ENCODE measurements at places on chromosomes 7 and 10.

- DNase-seq: no peak
Observed at GRCh38 chr7:88746126-88746525, 13.4 kb upstream of the ZNF804B start.

GRCh38 chr7:26349005-26349915, 57.6 kb downstream of the SNX10 start:
- DNase-seq: no peak

- DNase-seq: no peak
Observed at GRCh38 chr10:95536017-95536416, 25.2 kb downstream of the SORBS1 start.

GRCh38 chr10:33065111-33065510, 107.1 kb upstream of the ITGB1 start:
- no peak for DNase-seq

DNA sequence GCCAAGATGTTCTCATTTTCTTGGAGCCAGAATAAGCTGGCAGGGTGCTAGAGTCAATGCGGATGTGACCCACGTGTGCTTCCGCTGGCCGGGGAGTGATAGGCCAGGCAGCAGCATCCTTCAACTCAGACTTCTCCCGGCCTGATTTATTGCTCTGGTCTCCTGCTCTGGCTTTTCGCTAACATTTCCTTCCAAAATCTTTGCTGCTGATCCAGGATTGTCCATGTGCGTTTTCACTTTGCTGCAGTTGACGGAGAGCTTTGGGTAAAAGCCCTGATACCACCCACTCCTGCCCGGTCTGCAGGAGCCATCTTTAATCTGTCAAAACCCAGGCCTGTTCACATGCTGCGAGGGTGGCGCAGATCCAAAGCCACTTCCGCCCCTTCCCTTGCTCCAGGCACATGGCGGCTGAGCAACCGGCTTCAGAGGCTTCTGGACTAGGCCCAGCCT, 106.8 kb downstream of the CYP26A1 start:
- peak; percentile 69 for DNase-seq

DNA sequence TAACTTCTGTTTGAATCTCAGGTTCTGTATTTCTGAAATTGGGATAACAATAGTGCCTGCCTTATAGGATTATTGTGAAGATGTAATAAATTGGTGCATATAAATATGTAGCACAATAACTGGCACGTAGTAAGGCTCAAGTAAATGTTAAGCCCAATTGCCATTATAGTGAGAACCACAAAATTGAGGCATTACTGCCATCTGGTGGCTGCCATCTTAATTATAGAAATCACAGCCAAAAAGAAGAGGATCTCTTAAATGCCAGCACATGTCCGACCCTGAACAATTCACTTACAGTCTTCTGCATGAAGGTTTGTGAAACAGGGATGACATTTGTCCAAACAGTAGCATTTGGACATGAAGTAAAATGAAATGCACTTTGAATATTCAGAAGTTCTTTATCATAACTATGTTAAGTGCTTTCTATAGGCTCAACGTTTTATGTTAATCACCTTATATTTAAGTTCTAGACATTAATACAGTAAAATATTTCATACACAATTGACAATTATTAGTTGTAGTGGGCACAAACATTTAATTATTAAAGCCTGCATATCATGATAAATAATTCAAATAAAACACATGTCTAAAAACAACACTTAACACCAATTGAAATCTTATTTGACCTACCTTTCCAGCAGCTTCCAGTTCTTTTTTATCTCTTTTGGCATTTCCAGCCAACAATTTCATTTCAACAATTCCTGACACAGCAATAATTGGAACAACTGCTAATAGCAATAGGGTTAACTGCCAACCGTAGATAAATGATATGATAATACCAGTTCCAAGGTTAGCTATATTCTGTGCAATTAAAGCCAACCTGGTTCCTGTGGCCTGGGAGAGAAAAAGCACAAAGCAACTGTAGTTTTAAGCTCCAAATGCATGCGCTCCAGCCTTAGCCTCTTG, 58.5 kb downstream of the ABCB4 start:
- DNase-seq: peak; percentile 54

DNA sequence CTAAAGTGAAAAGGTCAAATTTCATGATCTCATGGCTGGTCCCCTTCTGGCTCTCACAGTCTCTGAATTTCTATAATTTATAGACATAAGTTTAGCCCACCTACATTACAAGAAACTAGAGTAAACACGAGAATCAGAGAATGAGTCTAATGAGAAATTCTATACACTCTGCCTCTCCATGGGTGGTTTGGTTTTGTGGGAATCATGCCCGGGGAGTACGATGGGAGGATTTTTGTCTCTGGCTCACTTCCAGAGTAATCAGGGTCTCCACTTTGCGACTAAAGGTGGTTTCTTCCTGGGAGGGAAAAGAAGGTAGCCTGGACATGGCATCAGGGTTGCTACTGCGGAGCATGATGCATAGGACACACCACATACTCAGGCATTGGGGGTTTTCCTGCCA, 69.7 kb downstream of the MRC1 start:
- no peak for DNase-seq

GRCh38 chr7:154631162-154631561, 371.8 kb downstream of the PAXIP1 start:
- DNase-seq: no peak

DNA sequence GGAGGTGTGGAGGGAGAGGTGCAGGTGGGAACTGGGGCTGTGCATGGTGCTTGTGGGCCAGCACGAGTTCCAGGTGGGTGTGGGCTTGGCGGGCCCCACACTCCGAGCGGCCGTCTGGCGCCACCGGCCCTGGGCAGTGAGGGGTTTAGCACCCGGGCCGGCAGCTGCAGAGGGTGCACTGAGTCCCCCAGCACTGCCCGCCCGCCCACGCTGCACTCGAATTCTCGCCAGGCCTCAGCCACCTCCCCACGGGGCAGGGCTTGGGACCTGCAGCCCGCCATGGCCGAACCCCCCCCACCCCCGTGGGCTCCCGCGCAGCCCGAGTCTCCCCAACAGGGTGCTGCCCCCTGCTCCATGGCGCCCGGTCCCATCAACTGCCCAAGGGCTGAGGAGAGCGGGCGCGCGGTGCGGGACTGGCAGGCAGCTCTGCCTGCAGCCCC, 810.2 kb downstream of the PCDH15 start:
- DNase-seq: no peak

GRCh38 chr7:17406738-17407137, 108.3 kb downstream of the AHR start:
- DNase-seq: peak; percentile 15

- DNase-seq: peak; percentile 80
Observed at GRCh38 chr7:30474893-30475292, 3.7 kb downstream of the NOD1 start.

- DNase-seq: no peak
Observed at GRCh38 chr10:63129888-63130287, 3.2 kb upstream of the NRBF2 start.

GRCh38 chr7:4115941-4116610, 566.0 kb upstream of the FOXK1 start:
- no peak for DNase-seq

DNA sequence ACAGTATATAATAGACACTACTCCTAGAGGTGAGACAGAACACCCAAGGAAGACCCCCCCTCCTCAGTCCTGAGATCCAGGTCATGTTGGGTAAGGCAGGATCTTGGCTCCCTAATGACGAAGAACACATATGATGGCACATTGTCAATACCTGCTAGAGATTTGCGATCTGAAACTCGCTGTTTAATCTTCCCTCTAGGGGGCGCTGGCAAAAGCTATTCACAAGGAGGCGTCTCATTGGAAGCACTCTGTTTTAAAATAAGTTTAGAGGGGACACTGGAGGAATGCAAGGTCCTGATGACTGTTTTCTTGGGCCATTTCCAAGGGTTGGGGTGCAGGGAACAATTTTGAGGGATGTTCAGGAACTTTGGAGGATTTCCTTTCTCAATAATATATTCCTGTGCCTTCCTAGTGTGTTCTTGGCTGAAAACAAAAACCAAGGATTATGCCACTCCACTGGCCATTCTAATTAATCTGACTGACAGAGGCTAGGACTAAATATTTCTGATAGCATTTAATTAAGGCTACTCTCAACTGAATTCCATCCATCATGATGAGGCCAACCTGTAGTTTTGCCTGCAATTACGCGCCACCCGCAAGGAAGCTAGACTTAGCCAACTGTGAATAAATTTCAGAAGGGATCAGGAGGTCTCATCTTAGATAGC, 1013.8 kb upstream of the MBL2 start:
- DNase-seq: no peak

- no peak for DNase-seq
Observed at GRCh38 chr10:35887685-35888084, 245.6 kb upstream of the FZD8 start.

DNA sequence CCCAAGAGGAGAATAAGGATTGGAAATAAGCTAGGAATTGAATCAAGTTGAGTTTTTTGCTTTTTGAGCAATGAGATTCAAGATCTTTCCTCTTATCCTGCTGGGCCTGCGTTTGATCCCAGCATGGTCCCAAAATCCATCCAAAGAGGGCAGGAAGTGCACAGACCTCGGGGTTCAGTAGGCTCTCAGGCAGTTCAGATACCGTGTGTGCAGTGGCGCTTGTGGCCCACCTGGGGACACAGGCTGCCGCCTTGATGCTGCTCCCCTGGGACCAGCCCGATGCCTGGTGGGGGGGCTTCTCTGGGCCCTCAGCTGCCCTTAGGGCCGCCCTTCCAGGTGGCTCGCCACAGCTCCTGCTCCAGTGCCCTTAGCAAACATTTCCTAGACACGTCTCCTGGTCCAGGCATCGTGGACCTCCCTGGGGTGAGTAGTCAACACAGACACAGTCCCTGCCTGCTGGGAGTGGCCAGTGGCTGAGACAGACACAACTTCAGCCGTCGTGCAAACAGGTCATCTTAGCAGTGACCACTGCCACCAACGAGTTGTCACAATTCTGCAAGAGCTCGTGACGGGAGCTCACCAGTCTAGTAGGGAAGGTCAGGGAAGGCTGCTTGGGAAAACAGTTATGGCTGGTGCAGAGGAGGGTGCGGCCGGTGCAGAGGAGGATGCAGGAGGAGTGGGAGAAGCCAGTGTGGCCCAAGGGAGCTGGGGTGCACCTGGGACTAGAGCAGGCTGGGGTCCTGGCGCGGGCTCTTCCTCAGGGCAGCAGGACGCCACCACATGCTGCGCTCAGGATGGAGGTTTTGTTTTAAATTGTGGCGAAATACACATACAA, 21.7 kb upstream of the JAKMIP3 start:
- DNase-seq: no peak

- no peak for DNase-seq
Observed at GRCh38 chr10:95935429-95935828, 27.7 kb downstream of the CC2D2B start.

DNA sequence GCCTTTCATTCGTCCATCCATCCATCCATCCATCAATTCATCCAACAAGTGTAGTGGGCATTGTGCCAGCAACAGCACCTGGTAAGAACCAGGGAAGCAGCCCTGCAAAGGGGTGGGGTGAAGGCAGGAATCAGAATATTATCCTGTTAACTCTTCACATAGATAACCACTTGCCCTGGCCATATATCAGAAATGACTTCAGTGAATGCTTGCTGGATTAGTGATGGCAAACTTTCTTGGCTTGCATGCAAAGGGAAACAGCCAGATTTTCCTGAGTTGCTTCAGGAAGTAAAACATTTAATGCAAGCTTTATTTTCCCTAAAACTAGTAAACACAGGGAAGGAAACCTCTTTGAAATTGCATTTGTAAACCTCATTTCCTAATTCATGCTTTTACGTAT, 743 bp downstream of the OR2A5 start:
- no peak for DNase-seq

DNA sequence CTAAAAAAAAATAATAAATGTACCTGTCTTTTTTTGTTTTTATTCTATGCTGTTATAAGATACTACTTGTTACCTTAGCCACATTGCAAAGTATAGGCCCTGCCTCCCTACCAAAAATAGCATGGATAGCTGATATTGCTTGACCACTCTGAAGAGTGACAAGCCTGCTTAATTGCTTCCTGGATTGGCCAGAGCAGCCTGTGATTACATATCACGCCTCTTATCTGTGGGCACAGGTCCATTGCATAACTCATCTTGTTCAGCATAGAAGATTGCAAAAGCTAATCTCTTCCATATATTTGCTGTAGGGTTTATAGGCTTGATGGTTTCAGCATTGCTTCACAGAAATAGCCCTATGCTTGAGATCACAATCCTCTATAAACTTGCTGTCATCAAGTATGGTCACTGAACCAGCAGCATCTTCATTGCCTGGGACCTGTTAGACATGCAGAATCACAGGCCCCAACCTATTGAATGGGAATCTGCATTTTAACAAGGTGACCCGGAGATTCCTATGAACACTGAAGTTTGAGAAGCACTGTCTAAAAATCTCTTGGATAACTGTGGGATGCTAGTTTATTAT, 280.8 kb upstream of the CDC14C start:
- no peak for DNase-seq

DNA sequence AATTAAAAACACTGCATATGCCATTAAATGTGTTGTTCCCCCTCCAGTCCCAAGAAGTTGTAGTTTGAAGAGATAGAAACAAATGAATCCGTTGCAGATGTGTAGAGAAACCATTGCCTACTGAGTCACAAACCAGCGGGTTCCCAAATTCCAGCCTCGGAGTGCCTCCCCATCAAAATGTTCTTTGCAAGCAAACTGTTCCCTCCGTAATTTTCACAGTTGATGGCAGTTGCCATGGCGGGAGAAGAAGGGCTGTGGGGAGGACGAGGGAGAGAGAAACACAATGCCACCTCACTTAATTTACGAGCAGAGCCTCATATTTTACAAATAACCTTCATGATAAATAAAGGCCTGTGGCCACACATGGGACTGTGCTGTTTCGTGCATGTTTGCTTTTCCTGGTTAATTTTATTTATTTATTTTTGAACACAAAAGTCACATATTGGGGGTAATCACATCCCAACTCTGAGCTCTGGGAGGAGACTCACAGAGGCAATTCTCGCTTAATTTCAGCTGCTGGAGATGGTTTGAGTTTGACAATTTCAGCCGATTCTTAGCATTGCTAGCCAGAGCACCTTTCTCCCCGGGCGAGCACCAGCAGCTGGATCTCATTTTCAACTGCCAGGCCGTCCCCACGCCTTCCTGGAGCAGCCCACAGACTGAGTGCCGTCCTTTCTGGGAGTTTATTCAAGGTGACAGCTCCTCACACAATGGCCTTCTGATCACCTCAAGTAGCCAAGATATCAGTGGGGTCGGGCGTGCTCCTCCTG, 1084.2 kb downstream of the KCNMA1 start:
- no peak for DNase-seq

- DNase-seq: no peak
Observed at GRCh38 chr7:30584965-30585364, 9.7 kb upstream of the GARS1 start.

DNA sequence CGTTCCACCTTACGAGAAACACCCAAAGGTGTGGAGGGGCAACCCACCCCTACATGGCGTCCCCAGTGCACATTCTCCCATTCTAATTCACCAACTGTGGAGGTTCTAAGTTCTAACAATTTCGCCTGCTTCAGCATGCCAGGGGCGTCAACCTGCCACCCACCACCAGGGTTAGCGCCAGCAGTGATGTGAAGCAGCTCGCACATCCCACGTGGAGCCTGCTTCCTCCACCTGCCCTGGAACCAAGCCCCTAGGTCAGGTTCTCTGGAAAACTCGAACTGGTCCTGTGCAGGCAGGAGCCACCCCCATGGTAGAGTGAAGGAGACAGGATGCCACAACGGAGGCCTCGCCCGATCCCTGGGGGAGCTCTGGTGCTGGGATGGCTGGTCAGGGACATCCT, 33.3 kb upstream of the FXYD4 start:
- no peak for DNase-seq

- DNase-seq: no peak
Observed at GRCh38 chr10:8705415-8705814, 650.9 kb downstream of the GATA3 start.
